ENCODE measurements at places on chromosomes 1 and 21.

DNA sequence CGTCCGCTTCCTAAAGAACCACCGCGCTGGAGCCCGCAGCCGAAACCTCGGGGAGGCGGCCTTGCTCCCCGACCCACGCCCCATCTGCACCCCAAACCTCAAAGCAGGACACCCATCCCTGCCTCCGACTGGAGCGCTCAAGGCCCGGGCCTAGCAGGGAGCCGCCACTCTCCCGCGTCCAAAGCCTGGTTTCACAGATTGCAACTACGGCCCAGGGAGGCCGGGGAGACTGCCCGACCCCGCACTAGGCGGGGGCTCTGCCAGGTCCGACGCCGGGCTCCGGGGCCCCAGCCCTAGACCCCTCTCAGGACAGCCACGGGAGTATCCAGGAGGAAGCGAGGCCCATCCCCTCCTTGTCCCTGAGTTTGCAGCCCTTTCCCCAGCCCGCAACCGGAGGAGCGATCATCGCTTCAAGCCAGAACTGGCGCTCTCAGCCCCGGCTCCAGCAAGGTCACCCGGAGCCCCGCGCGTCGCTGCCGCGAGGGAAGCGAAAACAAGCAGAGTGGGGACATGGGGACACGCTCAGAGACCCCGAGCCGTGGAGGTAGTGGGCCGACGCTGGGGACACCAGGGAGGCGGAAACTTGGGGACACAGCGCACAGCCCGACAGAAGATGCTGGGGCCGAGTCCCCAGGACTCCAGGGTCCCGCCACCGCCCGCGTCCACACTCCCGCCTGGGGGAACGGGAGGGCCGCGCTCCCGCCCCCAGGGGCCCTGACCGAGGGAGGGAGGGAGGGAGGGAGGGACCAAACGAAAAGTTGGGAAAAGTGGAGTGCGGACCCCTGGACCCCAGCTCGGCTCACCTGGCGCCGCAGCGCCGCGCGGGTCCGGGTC lies 433 bp downstream of the TMEM200B start:
- DNase-seq, result no peak

DNA sequence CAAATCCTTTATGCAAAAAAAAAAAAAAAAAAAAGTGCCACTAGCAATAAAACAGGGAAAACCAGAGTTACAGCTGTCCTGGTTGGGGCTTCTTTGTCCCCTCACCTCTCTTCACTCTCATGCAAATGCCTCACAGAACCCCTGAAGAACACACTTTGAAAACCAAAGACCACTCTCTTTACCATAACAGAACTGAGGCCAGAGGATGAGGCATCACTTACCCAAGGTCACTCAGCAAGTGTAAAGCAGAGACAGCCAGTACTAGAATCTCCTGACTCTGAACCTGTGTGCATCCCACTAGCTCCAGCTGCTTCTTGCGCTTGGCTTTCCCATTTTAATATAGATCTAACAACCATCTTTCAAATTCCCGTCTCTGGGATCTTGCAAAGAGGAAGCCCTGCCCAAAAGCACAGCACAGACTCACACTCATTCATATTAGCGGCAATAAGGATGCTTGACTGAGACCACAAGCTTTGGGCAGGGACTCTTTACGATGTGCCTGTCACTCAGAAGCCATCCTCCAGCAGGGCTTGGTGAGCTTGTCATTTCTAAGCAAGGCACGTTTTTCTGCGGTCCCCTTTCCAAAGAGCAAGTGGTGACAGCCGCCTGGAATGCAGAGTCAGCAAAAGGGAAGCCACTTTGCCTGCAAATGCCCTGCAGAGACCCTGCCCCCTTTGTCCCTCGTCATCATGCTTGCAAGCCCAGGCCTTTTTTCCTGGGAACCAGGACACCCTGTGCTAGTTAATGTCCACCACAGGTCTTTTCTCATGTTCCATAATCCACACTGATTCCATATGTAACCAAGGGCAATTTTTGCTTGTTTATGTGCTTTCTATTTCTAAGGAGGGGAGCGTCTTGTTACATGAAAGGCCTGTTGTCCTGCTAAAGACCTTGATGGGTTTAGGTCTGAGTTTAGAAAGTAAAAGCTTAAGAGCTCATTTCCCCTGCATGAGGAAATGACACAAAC lies 76.5 kb upstream of the NFIA start:
- no peak for DNase-seq

GRCh38 chr1:83763361-83764095 lies 235.4 kb downstream of the TTLL7 start:
- DNase-seq, result no peak

- DNase-seq, result no peak
These were observed 1.7 kb upstream of the GLIS1 start for GRCh38 chr1:53740621-53741105.

GRCh38 chr1:174654560-174654959 lies 206.8 kb downstream of the GPR52 start:
- no peak for DNase-seq

- DNase-seq, result no peak
These were observed 7.2 kb downstream of the ADPRS start for GRCh38 chr1:36095760-36096405.

GRCh38 chr1:199073166-199073565 lies 434.3 kb downstream of the PTPRC start:
- DNase-seq, result no peak

DNA sequence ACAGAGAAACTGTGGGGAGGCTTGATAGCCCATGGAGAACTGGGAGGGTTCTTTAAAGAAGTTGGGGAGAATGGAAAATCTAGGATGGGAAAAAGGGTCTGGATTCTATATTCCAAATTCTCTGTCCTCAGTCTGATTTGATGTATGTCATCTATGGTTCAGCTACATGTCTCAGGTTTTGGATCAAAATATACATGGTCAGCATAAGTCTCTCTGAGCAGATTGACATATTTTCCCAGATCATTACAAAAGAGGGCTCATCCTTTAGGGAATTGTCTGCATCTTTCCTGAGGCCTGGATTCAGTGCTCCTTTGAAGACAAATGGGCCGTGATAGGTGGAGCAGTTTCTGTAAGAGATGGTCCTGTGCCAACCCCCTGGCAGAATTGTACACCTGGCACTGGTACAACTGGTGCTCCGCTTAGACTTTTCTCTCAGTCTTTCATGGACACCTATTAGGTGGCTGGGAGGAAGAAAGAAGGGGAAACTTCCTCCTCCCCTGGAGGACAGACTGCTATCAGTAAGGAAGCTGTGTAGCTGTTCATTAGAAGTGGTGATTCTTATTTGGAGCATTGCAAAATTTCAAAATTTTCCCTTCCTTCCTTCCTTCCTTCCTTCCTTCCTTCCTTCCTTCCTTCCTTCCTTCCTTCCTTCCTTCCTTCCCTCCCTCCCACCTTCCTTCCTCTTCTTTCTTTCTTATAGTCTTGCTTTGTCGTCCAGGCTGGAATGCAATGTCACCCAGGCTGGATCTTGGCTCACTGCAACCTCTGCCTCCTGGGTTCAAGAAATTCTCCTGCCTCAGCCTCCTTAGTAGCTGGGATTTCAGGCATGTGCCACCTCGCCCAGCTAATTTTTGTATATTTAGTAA lies 26.1 kb upstream of the RGL1 start:
- no peak for DNase-seq
